NCI-H1105 (cell line): ENCODE measurements at places on chromosomes 1 and 21.

- DNase-seq: no peak
Measured at GRCh38 chr1:98881901-98882300, 122.8 kb downstream of the PLPPR5 start.

- no peak for DNase-seq
Measured at GRCh38 chr21:45427331-45428271, 22.6 kb downstream of the COL18A1 start.

- DNase-seq: no peak
Measured at GRCh38 chr1:56788102-56788501, 31.1 kb downstream of the FYB2 start.

- peak; percentile 97 for DNase-seq
Measured at GRCh38 chr1:50969611-50970508, at the start of gene CDKN2C. CDKN2C (plus strand) TSS chr1:50970245; CDS start chr1:50970369, 124 bp downstream.

- no peak for DNase-seq
Measured at GRCh38 chr1:193471981-193472380, 285.6 kb upstream of the B3GALT2 start.
